Vagina (tissue), 2 donors: ENCODE measurements at places on chromosomes 11 and 22.

DNA sequence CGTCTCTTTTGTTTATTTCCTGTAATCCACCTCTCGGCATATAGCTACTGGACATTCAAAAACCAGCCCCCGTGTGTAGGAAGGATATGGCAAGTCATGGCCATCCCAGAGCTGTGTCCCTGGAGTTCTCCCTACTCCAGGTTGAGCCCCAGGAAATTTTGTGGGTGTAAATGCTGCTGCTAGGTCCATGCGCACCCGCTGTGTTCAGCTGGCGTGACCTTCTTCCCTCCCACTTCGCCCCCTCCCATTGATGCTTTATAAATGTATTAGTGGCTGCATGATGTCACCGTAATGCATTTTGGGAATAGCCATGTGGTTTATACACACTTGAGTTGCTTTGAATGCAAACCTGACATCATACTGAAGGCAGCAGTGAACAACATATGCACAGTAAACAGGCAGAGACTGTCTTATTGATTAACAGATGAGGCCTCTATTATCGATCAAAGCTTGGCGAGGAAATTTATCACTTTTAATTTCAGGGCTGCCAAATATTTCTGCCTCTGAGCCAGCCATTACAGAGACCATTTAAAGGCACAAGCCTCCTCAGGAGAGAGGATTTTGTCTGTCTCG lies 113.6 kb upstream of the NNMT start:
- no peak for DNase-seq
- H3K27me3 ChIP-seq, result no peaks in the 10 kb centered on the region
- peaks cover 20% of the 10 kb centered on the region for H3K36me3 ChIP-seq
- peaks cover 64% of the 10 kb centered on the region for H3K4me1 ChIP-seq
- peak overlapping the region; percentile 95 for H3K27ac ChIP-seq

DNA sequence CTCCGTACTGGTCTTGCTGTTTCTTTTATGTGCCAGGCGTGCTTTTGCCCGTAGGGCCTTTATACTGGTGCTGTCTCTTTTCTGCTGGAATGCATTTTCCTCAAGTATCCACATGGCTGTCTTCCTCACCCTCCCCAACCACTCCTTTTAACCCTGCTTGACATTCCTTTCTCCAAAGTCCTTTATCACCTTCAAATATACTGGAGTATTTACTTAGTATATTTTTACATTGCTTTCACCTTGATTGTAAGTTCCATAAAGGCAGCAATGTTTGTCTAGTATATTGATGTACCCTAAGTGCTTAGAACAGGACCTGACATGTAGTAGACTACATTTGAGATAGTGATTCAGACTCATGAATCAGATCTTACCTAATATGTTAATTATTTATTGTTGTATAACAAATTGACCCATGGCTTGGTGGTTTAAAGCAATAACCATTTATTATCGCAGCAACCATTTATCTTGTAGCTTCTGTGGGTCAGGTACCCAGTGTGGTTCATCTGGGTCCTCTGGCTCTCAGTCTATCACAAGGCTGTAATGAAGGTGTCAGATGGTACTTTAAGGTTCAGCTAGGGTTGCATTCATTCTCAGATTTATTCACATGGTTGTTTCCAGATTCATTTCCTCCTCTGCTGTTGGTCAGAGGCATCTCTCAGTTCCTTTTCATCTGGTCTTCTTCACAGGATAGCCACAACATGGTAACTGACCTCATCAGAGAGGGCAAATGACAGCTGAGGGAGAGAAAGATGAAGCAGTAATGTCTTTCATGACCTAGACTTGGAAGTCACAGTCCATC lies 34.2 kb downstream of the DDX10 start:
- no peak overlapping the region for H3K27ac ChIP-seq
- no peak overlapping the region for H3K4me3 ChIP-seq
- H3K36me3 ChIP-seq, result no peaks in the 10 kb centered on the region
- no peaks in the 10 kb centered on the region for H3K4me1 ChIP-seq
- no peak for DNase-seq

DNA sequence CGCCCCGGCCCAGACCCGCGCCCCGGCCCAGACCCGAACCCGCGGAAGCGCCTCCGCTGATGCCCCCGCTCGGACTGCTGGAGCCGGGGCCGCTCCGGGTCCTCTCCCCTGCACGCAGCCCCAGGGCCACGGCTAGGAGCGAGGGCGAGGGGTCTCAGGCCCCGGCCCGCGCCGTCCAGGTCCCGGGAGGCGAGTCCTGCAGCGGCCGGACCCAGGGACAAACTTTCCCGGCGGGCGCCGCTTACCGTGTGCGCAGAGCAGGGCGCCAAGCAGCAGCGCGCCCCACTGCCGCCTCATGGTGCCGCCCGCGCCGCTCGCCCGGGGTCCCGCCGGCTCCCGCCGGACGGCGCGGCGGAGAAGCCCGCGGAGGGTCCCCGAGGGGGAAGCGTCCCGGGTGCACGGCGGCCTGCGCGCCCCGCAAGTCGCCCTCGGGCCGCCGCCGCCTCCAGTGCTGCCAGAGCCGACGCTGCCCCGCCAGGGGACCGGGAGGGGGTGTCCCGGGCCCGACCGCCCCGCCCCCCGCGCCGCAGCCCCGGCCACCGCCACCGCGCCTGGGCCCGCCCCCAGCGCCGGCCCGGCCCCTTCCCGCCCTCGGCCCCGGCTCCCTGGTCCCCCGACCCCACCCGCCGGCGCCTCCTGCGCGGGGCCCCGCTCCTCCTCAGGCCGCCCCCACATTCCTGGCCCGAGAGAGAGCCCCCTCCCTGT lies at the start of gene LRP4:
TSS of gene LRP4 (minus strand) at position 468 of the 705 bp plus-strand sequence. CDS start at position 297, 171 bp downstream.
- no peaks in the 10 kb centered on the region for H3K27me3 ChIP-seq
- no peaks in the 10 kb centered on the region for H3K36me3 ChIP-seq
- H3K27ac ChIP-seq, result peak within 1 kb of the TSS; percentile 86
- H3K4me3 ChIP-seq, result peak within 1 kb of the TSS; percentile 63

GRCh38 chr22:24486501-24486921 lies 8.6 kb upstream of the UPB1 start:
- DNase-seq, result no peak
- H3K4me1 ChIP-seq, result peaks cover 8% of the 10 kb centered on the region
- H3K27me3 ChIP-seq, result no peaks in the 10 kb centered on the region
